ENCODE measurements at places on chromosomes 7 and 10. TPM values are rescaled to one million over a fixed set of nuclear protein-coding genes. Genes with fewer than 3 reads are reported as not detected.

Gene CCL24
- not detected for total RNA-seq

Gene CYP17A1
- not detected for total RNA-seq

DNA sequence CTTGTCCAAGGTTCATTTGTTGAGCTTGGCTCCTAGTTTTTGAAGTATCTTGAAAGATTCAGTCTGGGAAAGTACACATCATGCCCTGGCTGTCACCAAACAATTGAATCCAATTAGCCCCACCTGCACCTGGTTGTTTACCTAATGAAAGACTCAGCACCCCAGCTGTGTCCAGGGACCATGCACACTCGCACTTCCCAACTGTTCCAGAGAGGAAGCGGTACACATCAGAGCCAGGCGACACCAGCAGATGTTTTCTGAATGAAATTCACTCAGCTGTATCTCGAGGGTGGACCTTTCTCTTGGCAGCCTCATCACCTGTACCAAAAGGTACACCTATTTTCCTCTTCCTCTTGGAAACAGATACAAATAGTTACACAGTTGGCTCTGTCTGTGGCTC, 216.4 kb upstream of the LRGUK start:
- no peak for DNase-seq

Gene PLEKHS1
- not detected for total RNA-seq

- DNase-seq = no peak
Observed at GRCh38 chr10:52452600-52453493, 138.8 kb downstream of the DKK1 start.

DNA sequence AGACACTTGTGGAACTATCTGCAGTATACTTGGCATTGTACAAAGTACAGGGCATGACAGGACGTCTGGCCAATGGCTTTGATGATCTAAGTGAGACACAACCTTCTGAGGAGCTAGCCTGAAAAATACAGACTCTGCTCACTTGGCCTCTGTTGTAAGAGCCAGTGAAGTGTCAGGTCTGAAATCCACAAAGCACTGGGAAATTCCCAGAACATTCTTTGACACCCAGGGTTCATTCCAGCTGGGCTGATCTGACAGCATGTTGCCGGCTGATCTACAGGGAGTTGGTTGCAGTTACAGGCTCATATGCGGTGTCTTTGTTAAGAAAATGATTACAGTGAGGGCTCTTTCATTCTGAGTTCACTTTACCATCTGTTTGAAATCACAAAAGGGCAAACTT, 354.6 kb downstream of the PHF14 start:
- DNase-seq = no peak

DNA sequence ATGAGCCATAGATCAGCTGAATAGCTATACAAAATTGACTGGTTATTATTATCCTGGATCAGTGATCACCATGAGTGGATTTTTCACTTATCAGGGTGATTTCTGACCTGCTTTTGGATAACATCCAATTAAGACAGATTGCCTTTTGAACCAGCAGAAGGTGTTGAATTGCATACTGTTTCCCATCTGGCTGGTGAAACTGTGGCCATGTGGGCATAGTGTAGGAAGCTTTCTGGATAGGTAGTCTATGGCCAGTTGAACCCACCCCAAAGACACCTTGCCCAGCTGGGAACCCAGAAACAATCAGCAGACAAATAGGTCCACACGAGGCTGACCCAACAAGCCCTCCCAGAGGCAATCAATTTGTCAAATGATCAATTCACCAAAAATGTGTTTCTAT, 29.3 kb downstream of the DNAJC12 start:
- DNase-seq = no peak

- peak; percentile 64 for DNase-seq
Observed at GRCh38 chr10:11874568-11875493, 51.7 kb downstream of the PROSER2 start.

GRCh38 chr7:112395411-112395810, 54.8 kb upstream of the IFRD1 start:
- no peak for DNase-seq

- no peak for DNase-seq
Observed at GRCh38 chr7:73829921-73830680, 695 bp upstream of the CLDN4 start.

DNA sequence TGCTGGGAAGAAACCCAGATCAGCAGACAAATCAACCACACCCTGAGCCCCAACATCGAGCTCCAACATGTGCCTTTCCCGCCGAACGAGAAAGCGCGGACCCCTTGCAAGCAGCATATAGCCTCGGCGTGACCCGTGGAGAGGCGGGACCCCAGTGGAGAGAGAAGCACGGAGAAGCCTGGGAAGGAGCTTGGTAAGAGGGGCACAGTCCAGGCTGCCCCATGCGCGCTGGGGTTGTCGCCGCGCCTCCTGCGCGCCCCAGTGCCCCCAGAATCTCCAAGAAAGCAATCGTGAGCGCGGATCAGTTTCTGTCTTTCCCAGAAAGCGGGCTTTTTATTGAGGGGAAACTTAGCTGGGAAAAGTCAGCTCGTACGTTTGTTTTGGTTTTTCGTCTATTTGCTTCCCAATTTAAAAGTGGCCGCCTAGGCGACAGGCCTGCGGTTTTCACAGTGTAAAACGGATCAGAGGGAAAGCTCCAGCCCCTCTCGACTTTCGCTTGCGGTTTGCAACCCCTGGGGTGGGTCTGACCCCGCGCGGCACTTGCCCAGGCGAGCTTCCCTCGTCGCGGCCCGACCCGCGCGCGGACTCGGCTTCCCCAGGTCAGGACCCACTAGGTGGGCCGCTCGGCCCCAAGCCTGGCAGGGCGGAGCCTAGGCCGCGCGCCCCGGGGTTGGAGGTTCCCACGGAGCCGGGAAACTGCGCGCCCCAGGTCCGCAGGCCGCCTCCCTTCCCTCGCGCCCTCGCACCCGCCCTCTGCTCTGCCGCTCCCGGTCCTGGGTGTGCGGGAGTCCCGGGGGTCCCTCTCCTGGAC, 31.1 kb downstream of the SKIDA1 start:
- DNase-seq = no peak

GRCh38 chr10:29649561-29650551, 15.1 kb upstream of the SVIL start:
- no peak for DNase-seq

- no peak for DNase-seq
Observed at GRCh38 chr10:114172776-114173602, 1.0 kb downstream of the CCDC186 start.

Gene EGR2
- 1.3 TPM for total RNA-seq

DNA sequence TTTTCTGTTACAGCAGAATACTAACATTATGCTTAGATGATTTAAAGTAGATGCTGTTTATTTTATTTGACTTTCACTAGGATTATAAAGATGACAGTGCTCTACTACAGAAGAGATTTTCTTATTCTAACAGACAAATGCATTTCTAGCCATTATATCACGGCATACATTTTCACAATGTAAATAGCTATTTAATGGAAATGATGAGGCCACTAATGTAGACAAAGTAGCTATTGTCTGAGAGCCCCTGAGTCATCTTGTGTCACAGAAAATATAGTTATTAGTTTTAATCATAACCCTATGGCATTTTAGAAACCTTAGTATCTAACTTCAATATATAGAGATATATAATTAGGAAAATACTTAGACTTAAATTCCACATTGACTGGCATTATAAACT, 158.0 kb upstream of the AHR start:
- no peak for DNase-seq

Gene LIPF
- not detected for total RNA-seq

- DNase-seq = peak; percentile 85
Observed at GRCh38 chr7:150357270-150357669, 11.4 kb upstream of the REPIN1 start.

DNA sequence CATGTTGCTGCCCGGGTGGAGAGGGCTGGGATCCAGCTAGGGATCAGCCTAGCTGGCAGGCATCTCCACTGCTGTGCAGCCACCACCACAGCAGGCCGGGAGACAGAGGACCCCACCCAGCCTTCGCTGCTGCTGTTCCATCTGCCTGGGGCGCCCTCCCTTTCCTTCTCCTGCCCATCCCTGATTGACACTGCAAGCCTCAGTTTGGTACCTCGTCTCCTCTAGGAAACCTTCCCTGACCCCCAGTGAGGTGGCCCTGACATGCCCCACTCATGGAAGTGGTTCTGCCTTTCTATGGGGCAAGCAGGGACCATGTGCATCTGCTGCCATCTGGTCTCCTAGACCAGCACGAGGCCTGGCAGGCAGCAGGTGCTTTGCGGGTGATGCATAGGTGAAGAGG, 30.4 kb upstream of the DPYSL4 start:
- DNase-seq = no peak

Gene SLC13A1
- not detected for total RNA-seq

DNA sequence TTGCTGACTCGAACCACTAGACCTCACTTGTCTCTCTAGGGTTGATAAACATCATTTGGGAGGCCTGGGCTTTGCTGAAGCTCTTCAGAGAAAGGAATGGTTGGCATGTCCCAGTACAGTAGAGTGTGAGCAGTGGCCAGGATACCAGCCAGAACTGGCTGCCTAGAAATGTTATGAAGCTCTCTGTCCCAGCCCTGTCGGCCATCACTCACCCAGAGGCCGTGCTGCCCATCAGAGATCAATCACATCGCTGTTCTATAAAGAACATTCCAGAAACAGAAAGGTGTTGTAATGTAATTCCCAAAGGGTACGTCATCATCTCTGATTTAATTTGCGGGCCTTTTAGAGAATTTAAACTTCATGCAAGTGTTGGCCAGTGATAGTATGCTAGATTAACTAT, 111.5 kb downstream of the PRPF18 start:
- DNase-seq = no peak

Gene HTR7
- not detected for total RNA-seq

- DNase-seq = no peak
Observed at GRCh38 chr10:52729271-52730104, 43.1 kb downstream of the MBL2 start.

- no peak for DNase-seq
Observed at GRCh38 chr7:101212014-101212413, 5.4 kb downstream of the PLOD3 start.

- DNase-seq = no peak
Observed at GRCh38 chr7:132407764-132408163, 168.5 kb downstream of the PLXNA4 start.

DNA sequence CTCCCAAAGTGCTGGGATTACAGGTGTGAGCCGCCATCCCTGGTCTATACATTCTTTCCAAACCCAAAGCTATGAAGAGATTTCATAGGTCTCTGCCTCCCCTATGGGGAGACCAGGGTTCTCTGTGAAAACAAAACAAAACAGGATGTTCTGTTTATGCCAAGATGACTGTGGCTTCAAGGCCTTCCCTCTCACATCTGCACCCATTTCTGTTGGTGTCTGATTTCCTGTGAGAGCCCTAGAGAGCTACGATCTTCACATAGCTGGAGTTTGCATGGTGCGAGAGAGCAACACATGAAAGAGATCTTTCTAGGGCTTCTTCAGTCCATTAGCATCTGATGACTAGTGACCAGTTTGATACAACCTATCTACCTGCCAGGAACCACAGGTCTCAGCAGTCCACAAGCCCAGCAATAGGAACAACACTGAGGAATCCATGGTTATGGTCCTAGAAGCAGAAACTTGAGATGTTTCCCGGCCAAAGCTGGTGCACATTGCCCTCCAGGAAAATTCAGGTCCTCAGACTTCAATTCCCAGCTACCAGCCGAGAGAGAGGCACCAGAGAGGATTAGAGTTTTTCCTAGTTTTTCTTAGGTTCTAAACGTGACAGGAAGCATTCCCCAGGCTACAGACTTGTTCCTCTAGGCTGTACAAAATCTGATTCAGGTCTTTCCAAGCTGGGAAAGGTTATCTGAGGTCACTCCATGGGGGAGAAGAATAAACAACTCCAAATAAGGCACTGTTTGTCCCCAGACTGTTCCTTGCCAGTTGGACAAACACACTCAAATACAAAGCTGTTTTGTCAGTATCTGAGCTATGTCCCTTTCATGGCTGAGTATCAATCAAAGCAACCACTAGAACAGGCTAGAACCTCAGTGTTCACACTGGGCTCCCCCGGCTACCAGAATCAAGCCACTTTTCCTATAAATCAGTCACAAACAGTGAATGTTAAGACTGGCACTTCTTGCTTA, 259.7 kb downstream of the CALN1 start:
- no peak for DNase-seq

DNA sequence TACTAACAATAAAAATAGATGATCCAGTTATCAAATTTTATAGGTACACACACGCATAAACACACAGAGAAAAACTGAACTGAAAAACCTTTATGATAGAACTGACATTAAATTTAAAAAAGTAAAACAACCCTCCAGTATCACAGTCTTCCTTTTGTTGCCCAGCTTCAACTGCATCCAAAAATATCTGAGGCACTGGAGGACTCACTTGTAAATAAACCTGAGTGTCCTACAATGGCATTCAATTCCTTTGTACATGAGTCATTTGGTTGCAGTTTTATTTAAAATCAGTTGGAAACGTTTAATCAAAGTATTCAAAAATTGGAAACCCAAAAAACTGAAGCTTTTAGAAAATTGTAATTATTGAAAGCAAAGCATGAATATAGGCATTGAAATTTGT, 265.2 kb upstream of the CSTF2T start:
- DNase-seq = no peak

DNA sequence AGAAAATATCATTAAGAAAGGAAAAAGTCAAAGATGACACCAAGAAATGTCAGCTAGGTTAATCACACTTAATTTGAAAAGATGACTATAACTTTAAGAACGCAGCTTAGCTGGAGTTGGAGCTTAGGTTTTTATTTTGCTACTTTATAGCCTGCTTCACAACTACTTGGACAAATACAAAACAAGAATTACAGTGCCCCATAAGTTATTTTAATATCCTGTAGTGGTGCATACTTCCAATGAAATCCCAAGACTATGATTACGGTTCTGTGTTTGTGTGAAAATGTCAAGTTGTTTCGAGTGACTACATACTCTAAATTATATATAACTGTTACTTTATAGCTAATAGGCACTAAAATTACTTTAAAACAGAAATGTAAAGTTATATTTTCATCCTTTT, 244.6 kb upstream of the MGMT start:
- DNase-seq = no peak
